ENCODE measurements at places on chromosomes 3 and 15.

DNA sequence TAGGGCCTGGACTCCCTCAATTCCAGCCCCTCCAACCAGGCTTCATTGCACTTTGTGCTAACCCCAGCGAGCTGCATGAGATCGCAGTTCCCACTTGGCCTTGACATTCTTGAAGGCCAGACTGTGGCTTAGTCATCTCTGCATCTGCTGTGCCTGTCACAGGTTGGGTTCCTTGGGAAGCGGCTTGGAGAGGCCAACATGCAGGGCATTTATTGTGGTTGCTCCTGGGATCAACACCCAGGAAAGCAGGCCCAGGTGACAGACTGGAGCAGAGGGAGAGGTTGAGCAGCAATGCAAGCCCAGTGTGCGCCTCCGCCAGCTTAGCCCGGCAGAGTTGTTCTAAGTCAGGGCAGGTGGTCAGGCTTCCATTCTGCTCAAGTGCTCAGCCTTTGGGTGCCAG is 10.5 kb downstream of the ABCF3 start:
- no peak for DNase-seq

GRCh38 chr3:140290105-140290504 is 355.1 kb downstream of the CLSTN2 start:
- DNase-seq, result no peak

- DNase-seq, result no peak
Measured at GRCh38 chr15:42730135-42730534, 6.8 kb downstream of the CDAN1 start.

DNA sequence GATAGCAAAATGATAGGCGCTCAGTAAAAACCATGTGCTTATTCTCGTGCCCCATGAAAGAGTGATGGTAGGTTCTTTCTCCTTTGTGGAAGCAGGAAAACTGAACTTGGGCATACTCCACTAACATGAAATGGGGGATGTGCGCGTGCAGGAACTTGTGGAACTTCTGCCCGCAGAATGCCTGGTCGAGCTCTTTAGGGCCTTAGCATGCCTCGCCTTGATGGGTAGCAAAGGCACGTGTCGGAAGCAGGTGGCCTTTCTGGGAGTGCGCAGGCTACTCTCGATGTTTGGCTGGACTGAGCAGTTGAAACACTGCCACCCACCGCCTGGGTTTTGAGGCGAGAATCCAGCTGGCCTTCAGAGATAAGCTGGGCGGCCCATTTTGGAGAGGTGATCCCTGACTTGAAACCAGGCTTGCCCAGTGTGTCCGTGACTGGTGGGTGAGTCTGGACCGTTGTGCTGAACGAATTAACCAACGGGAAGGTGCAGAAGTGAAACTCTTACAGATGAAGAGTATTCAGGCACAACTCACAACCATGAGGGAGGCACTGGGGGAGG is 842 bp downstream of the PCCB start:
- peak; percentile 1 for DNase-seq

DNA sequence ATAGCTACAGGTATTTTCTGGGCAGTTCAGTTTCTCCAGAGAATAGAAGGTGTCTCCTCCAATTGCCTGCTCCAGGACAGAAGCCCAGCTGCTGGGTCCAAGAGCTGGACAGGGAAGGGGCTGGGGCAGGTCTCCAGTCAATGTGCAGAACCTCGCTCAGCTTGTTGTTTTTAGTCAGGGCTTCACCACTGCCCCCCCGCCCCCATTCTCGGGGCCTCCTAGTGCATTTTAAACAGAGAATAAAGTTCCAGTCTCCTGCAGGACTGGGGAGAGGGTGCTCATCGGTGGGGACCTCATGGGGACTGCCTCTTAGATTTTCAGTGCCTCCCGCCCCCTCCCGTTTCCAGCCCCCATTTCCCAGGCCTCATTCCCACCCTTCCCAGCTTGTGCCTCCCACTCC is 216.6 kb downstream of the XXYLT1 start:
- DNase-seq, result no peak

DNA sequence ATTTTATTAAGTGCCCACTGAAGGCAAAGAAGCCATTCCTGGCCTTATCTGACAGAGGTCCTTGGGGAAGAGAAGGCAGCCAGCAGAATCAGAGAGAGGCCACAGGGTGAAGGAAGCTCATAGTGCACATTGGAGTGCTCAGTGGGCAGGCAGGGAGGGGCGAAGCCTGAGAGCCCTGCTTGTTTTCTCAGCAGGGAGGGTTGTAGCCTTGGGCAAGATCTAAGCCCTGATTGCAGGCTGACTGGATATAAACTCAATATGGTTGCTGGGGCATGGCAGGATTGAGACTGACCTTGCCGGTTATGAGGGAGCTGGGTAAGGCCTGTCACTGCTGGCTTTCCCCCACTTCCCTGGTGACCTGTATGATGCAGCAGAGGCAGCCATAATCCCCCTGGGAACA is 7.5 kb upstream of the IGSF11 start:
- no peak for DNase-seq

- no peak for DNase-seq
Measured at GRCh38 chr3:172965256-172965655, 175.8 kb downstream of the SPATA16 start.

DNA sequence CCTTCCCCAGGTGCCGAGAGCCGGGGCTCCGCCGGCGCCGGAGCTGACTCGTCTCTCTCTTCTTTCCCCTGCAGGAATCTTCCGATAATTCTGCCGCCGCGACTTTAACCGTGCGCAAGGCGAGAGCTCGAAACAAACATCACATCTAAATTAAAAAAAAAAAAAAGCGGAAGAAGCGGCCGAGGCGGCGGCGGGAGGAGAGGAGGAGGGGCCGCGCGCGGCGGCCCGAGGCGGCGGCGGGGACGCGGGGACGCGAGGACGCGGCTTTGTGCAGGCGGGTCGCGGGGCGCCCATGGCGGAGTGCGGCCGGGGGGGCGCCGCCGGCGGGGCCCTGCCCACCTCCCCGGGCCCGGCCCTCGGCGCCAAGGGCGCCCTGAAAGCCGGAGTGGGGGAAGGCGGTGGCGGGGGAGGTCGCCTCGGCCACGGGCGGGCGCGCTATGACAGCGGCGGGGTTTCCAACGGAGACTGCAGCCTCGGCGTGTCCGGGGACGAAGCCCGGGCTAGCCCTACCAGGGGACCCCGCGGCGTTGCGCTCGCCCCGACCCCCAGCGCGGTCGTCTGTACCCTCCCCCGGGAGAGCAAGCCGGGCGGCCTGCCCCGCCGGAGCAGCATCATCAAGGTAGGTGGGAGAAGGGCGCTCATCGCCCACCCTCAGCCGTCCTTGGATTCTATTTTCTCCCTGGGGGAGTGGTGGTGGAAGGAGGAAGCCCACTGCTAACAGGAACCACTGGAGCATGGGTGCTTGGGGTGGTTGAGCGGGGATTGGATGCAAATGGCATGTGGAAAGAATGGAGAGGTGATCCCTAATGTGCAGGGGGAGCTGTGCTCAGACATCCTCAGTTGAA is at the start of gene PLCL2:
TSS of gene PLCL2 (plus strand) at position 208 of the 845 bp plus-strand sequence. CDS start at position 293, 85 bp downstream.
- DNase-seq, result peak; percentile 52

DNA sequence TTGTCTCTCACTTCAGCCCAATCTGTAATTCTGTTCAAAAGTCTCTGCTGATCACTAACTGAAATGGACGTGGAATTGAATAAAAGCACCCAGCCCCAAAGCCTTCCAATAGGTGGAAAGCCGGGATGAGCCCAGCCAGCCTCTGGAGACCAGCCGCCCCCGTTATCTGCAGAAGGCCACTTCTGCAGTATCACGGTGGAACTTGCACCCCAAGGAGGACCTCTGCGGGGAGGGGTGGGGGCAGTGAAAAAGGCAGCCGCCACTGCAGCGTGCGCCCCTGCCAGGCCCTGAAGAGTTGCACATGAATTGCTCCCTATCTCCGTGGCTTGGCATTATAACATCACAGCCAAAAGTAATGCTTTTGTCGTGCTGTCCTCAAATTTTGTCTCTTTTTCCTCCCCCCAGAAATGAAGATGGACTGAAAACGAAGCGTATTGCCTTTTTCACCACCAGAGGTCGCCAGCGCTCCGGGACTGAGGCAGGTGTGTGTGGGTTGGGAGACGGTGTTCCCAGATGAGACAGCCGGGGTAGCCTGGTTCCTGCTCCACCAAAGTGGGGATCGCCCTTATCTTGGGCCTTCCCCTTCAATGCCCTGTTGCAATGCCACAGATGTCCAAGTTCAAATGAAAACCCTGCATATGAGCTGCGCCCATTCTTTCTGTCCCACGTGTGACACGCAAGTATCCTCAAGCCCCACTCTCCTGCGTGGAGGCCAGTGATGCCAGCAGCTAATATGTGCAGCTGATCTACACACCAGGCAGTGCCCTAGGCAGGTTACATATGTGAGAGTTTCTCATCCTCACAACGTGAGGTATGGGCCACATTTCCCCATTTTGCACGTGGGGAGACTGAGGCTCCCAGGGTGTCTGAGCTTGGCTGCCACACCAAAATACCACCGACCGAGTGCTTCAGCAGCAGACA is 96.0 kb downstream of the LRRK1 start:
- peak; percentile 62 for DNase-seq

DNA sequence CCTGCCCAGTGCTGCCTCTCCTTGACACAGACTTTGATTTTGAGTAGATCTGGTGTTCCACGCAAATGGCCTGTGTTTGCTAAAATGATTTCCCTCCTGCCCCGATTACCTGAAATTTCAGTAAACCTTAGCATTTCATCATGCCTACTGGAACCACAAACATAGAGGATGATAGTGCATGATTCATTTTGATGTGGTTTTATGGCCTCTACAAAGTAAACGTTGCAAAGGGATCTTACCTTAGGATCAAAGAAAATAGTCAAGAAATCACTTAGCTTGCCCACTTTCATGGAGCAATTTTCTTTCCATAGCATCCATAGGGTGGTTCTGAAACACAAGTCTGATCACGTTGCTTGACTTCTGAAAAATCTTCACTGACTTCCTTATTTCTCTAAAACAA is 524.6 kb upstream of the ATP11B start:
- no peak for DNase-seq

DNA sequence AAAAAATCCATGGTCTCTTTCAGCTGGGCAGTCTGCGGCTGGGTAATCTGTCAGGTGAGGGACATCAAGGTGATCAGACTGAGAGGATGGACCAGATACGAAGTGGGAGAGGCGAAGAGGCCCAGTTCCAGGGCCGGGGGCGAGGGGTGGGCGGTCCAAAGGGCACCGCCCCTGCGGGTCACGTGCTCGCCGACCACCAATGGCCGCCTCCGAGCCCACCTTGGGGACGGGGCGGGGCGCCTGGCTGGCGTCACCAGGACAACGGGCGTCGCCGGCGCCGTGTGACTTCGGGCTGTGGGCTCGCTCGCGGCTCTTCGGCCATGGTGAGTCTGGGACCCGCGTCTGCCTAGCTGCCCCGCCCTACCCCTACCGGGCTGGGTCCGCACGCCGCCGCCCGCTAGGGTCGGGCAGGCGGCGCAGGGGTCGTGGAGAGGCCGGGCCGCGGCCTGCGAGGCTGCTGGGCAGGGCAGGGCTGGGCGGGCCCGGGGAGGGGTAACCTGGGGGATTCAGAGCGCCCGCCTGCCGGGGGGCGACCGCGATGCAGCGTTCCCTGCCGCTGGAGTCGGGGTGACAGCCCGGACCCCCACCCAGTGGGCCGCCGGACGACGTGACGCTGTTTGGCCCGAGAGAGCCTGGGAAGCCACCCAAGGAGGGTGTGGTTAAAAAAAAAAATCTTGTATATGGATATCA is at the start of gene FBXL2:
TSS of gene FBXL2 (plus strand) at position 250 of the 690 bp plus-strand sequence. CDS start at position 321, 71 bp downstream.
- no peak for DNase-seq

GRCh38 chr15:33099739-33100138 is 94.8 kb downstream of the FMN1 start:
- no peak for DNase-seq

GRCh38 chr3:42202217-42202865 is 63.6 kb downstream of the CCK start:
- DNase-seq, result no peak

DNA sequence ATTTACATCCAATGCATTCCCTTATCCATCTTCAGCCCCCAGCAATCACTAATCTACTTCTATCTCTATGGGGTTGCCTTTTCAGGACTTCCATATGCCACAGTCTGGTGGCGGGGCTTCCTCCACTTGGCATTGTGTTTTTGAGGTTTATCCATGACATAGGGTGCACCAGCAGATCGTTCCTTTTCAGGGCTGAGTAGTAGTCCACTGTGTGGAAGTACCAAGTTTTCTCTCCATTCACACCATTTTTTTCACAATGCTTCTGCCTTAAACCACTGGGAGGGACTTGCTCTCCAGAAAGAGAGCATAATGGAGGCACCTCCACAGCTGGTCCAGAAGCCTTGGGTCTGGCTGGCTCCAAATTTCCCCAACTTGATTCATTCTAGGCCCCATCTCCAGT is 144.0 kb upstream of the IQSEC1 start:
- DNase-seq, result no peak

DNA sequence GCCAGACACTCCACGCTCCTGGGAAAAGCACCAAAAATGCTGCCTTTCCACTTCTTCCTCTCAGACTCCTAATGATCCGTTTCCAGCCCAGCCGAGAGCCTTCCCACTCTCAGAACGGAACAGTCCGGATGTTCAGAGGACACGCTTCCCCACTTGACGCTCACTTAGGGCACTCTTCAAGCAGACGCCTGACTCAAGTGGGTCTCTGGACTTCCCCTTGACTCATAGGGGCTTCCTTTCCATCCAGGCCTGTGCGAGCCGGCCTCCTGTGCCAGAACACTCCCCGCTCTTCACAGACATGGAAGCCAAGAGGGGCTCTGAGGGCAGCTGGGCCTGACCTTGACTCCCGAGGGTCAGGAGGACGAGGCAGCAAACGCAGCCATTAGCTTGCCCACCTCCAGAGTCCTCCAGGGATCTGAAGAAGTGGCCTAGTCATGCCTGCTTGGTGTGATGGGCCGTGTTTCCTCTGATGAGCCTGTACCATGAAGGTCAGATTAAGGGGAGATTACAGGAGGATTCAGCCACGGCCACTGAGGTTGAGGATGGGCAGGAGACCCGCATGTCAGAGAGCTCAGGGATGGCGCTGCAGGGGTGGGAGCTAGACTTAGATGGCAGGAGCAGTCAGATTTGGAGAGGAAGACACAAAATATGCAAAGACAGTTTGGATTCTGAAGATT is 114.7 kb upstream of the TLE3 start:
- DNase-seq, result no peak

GRCh38 chr3:158845765-158846350 is 44.0 kb downstream of the MFSD1 start:
- no peak for DNase-seq

DNA sequence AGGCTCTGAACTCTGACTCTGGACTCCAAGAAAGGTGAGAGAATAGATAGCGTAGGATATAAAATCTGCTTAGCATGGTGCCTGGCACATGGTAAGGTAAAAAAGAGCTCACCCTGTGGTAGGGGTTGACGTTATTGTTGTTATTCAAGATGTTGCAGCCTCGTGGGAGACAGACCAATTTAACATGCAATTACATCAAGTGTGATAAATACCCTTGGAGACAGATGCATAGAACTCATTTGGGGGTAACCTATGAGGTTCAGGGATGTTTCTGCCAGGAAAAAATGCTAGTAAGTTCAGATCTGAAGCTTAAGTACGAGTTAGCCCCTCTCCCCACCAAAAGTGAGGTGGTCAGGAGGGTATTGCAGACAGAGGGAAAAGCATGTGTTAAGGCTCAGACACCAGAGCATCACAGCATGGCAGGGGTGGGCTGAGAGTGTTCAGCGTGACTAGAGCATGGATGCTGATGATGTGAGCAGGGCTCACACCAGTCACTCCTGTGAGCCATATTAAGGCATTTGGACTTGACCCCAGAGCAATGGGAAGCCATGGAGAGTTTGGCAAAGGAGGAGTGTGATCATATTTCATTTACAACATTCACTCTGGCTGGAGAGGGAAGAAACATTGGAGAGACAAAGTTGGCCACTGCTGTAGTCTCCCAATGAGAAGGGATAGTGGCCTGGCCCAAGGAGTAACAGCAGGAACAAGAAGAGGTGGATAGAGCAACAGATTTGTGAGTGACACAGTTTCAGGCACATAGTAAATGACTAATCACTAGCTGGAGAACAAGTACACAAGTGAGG is 181.0 kb downstream of the UACA start:
- no peak for DNase-seq

Measured in stimulated activated CD4-positive, alpha-beta T cell treated with anti-CD3 and anti-CD28 coated beads, Interleukin-15, amount 100 ng/mL, for 1 hour (primary cell).